ENCODE measurements at places on chromosomes 1 and 21. TPM values are rescaled to one million over a fixed set of nuclear protein-coding genes. Genes with fewer than 3 reads are reported as not detected.

Gene TTC22
- total RNA-seq = 43.5 TPM

DNA sequence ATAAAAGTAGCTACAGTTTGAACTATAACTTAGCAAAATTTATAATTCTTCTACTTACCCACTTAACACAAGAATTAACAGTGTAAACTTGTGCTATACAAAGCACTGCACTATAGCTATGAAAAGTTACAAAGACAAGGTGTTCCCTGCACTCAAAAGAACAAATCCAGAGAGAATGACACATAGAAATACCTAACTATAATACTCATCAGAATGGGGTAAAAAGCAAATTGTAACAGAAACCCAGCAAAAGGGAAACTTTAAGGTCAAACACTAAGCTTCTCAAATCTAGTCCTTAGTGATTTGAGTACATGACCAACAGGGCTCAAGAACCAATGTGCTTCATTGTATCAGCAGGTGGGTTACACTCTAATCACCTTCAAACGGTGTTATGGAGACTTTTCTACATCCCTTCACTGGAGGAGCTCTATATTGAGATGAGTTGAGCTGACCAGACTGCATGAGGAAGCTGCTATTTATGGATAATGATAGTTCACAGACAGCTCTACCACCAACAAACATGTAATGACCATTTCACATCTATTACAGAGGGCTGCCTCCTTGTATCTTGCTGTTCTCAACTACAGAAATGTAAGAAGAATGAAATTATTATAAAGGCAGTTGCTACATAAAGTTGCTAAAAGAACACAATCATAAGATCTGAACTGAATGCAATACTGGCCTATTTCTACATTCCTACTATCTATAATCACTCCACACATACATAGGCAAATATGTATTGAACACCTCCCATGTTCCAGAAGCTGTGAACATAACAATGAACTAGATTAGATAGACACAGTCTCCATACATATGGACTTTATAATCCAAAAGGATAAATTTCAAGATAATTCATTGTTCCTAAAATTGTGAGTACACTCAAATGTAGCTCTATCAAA lies 47.6 kb downstream of the PIK3R3 start:
- H3K27ac ChIP-seq = no peak overlapping the region
- H3K36me3 ChIP-seq = no peaks in the 10 kb centered on the region
- H3K27me3 ChIP-seq = no peaks in the 10 kb centered on the region
- no peak overlapping the region for H3K4me3 ChIP-seq

Gene TPTE
- not detected for total RNA-seq

- no peaks in the 10 kb centered on the region for H3K36me3 ChIP-seq
- H3K27me3 ChIP-seq = no peaks in the 10 kb centered on the region
- no peak for DNase-seq
- no peak overlapping the region for H3K27ac ChIP-seq
- H3K4me1 ChIP-seq = no peaks in the 10 kb centered on the region
These were observed 124.5 kb downstream of the ZNF648 start for GRCh38 chr1:181936768-181937581.

Gene TAL1
- total RNA-seq = 7.1 TPM

GRCh38 chr1:8031176-8031785 lies 5.2 kb upstream of the ERRFI1 start:
- no peaks in the 10 kb centered on the region for H3K36me3 ChIP-seq
- no peaks in the 10 kb centered on the region for H3K27me3 ChIP-seq
- DNase-seq = no peak

Gene CLEC20A
- not detected for total RNA-seq

Gene ALX3
- not detected for total RNA-seq

GRCh38 chr1:75615613-75616435 lies 4.9 kb upstream of the SLC44A5 start:
- no peaks in the 10 kb centered on the region for H3K27me3 ChIP-seq
- H3K4me1 ChIP-seq = peaks cover 17% of the 10 kb centered on the region
- peak overlapping the region; percentile 40 for H3K4me3 ChIP-seq
- no peaks in the 10 kb centered on the region for H3K36me3 ChIP-seq

- DNase-seq = no peak
- H3K4me3 ChIP-seq = no peak overlapping the region
- no peaks in the 10 kb centered on the region for H3K27me3 ChIP-seq
- H3K27ac ChIP-seq = peak overlapping the region; percentile 82
These were observed 15.4 kb downstream of the TTC39A start for GRCh38 chr1:51314974-51315373.

GRCh38 chr21:44891631-44892031 lies 18.1 kb upstream of the PTTG1IP start:
- no peak overlapping the region for H3K27ac ChIP-seq
- no peak for DNase-seq
- no peaks in the 10 kb centered on the region for H3K4me1 ChIP-seq
- H3K27me3 ChIP-seq = no peaks in the 10 kb centered on the region
- H3K36me3 ChIP-seq = no peaks in the 10 kb centered on the region

Measured in vagina (tissue), 2 donors.